ENCODE measurements at places on chromosomes 2 and 18.

GRCh38 chr2:18484625-18485024, 75.8 kb downstream of the RDH14 start:
- no peak for DNase-seq

- no peak for DNase-seq
Measured at GRCh38 chr2:61792355-61792890, 61.4 kb downstream of the FAM161A start.

DNA sequence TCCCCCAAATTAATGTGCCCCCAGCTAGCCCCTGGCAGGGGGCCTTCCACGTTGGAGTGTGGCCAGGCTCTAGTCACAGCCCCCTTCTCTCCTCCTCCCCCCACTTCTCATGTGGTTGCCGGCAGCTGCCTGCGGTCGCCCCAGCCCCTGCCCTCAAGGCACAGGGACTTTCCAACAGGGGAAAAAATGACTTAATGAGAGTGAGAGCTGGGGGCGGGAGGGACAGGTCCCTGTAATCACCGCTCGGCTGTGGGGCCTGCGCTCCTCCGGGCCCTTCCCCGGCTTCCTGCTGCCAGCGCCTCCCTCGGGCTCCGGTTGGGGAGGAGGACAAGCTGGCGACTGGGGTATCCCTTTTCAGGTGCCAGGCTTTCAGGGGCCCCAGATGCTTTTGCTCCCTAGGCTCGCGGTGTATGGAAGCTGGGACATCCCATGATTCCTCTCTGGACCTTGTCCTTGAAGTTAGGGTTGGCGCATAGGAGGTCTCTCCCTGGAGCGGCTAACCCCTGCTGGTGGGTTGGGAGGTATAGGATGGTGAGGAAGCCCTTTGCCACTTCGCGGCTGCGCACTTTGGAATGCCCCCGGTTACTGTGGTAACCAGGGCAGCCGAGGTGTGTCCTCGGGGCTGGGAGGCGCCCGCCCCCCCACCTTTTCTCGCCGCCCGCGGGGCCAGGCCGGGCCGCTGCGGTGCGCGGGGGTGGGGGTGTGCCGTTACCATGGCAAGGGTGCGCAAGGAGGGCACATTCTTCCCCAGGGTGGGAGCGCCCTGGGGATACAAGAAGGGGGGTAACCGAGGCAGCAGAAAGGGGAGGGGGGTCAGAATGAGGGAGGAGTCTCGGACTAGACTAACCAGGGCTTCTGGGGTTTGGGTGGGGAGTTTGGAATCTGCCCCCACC, 16.1 kb downstream of the WNT10A start:
- DNase-seq = no peak

- no peak for DNase-seq
Measured at GRCh38 chr2:210655229-210655975, 99.0 kb downstream of the CPS1 start.

DNA sequence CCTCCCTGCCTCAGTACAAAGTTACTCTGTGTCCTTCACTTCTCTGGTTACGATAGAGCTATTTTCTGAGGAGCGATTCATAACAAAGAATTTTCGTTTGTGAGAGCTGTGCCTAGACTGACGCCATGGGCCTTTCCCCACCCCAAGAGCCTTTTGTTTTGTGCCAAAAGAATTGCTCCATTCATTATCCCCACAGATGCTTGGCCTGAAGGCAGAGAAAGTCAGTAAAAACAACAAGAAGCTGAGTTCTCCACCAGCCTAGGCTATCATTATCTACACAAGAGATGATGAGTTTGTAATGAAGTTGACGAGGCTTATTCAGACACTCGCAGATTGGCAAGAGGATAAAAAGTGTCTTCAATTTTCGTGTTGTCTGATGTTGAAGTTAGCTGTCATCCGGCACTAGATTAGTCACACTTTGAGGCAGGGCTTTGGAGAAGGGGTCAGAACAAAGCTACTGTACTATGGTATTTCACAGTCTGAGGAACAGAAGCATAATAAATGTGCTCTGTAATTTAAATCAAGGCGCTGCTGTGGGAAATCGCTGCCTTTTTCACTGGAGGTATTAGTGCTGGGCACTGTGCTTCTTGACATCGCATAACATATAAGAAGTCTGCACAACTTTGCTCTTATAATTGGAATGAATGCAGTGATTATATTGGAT, 278.4 kb upstream of the FIGN start:
- DNase-seq = peak; percentile 66

DNA sequence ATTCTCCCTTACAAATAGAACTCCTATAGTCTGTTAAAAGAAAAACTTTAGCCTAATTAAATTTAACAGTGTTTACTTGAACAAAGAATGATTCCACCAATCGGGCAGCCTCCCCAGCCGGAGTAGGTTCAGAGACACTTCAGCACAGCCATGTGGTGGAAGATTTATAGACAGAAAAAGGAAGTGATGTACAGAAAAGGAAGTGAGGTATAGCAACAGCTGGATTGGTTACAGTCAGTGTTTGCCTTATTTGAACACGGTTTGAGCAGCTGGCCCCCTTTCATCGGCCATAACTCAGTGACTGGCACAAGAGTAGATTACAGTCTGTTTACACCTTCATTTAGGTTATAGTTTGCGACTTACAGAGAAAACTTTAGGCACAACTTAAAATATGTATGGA, 2.1 kb upstream of the SKA1 start:
- no peak for DNase-seq

All from posterior cingulate gyrus (tissue), 11 donors.